ENCODE measurements at places on chromosomes 3 and 15.

- no peak for DNase-seq
These were observed 11.4 kb downstream of the ZIC1 start for GRCh38 chr3:147420353-147421183.

GRCh38 chr15:99440029-99440428 lies 125.8 kb upstream of the MEF2A start:
- no peak for DNase-seq

- DNase-seq: no peak
These were observed 236.3 kb downstream of the CNTN4 start for GRCh38 chr3:2334921-2335320.

- no peak for DNase-seq
These were observed 635.1 kb upstream of the MDFIC2 start for GRCh38 chr3:70947579-70947978.

GRCh38 chr15:31824024-31824423 lies 206.3 kb upstream of the CHRNA7 start:
- no peak for DNase-seq

GRCh38 chr3:99783011-99783573 lies 34.6 kb upstream of the CMSS1 start:
- DNase-seq: no peak

DNA sequence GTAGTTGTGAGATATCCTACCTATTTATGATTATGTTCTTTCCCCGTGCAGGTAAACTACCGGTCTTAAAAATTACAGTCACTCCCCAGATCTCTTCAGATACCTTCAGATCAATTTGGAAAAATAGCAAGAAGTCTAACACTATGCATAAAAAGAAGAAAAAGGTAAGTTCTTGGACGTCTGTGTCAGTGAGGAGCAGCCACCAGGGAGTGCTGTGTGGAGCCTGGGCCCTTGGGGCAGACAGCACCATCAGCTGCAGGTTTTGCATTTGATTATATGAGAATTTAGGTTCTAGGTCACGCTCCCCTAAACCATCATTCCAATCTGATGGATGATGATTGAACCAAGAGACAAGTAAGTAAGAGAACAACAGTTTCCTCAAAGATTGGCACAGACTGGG lies 8.9 kb upstream of the RNF7 start:
- DNase-seq: no peak

DNA sequence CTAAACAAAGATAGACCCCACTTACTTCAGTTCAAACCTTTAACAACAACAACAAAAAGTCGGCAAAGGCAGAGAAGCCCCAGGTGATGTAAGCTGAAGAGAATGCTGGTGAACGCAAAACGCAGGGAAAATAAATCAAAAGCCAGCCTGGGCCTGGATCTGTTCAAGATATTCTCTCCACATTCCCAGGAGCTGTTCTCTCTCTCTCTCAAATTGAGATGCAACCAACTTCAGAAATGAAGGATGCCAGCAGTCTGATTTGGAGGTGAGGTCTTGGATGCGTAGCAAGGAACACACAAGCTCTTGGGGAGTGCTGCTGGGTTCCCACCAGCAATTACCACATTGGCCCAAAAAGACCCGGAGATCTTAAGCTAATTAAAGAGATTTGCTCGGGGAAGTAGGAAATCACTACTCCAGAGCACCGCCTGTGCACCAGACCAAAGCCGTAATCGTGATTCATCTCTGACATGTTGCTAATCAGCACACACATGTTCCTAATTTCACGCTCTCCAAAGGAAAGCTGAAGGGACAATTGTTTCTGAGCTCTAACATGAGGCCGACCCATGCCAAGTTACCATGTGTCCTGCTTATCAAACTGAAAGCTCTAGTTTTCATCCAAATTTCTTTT lies 37.1 kb downstream of the IL17RD start:
- DNase-seq: peak; percentile 72

GRCh38 chr15:53360881-53361280 lies 398.6 kb downstream of the WDR72 start:
- no peak for DNase-seq

DNA sequence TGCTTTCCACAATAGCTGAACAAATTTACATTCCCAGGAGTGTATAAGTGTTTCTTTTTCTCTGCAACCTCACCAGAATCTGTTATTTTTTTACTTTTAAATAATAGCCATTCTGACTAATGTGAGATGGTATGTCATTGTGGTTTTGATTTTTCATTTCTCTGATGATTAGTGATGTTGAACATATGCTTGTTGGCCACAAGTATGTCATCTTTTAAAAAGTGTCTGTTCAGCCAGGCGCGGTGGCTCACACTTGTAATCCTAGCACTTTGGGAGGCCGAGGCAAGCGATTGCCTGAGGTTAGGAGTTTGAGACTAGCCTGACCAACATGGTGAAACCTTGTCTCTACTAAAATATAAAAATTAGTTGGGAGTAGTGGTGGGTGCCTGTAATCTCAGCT lies 619.3 kb downstream of the SI start:
- DNase-seq: no peak

DNA sequence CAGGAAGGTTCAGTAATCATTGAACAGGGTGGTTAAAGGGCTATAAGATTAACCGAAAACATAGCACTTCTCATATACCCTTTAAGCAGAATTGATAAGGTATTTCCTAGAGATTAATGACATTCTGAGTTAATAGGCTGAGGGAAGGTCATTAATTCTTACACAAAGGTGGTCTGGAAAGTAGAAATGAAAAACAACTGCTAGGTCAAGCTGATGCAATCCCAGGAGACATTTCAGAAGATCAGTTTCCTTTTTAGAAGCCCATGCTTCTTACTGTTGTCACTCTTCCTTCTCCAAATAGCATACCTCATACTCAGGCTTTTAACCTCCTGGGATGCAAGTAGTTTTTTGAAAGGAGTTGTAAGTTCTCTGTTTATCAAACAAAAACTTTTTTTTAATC lies 8.8 kb downstream of the FILIP1L start:
- no peak for DNase-seq

DNA sequence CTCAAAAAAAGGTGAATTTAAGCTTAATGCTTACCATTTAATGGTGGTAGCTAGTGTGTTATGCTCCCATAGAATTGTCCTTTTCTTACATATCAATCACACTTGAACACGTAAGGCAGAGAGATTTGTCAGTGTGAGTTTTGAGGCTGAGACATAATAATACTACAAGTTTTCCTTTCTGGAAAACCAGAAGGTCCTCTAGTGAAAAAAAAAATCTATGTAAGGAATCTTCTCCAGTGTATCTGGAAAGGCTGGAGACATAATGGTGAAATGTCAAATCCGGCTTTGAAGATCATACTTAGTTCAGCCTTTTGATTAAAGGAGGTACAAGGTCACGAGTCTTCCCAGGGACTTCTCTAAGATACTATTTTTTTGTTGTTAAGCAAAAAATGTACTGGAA lies 3.4 kb downstream of the TSC22D2 start:
- peak; percentile 29 for DNase-seq

DNA sequence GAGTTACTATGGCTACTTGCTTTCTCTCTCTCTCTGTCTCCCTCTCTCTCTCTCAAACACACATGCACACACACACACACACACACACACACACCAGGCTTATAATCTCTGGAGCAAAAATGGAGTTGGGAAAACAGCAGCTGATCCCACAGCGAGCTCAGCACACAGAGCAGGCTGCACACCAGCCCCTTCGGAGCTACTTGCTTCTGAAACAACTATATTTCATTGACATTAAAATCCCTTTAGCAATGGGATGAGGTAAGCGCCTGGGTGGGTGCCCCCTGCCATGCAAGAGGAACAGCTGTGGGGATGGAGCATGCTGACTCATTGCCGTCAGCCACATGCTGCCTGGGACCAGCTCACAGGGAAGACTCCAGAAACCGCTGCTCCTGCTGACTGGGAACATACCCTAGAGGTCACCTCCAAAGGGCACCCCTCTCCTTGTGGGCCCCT lies 45.7 kb downstream of the B3GNT5 start:
- DNase-seq: peak; percentile 92

GRCh38 chr3:67301556-67301955 lies 303.4 kb downstream of the KBTBD8 start:
- DNase-seq: no peak

DNA sequence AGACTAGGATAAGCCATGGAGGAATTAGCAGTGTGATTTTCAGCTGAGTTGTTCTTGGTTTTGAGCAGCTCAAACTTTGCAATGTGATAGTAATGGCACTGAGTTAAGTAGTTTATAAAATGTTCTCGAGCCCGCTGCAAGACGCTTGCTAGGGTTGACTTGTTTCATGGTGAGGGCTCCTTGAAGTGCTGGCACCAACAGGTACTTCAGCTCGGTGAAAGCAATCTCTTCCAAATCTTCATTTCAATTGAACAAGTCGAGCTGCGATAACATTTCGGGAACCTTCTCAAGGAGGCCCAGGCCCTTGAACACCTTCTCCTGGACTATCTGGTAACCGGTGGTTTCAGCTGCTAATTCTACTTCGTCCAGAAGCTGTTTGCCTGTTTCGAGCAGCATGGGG lies 50.8 kb upstream of the DYNC1LI1 start:
- no peak for DNase-seq

DNA sequence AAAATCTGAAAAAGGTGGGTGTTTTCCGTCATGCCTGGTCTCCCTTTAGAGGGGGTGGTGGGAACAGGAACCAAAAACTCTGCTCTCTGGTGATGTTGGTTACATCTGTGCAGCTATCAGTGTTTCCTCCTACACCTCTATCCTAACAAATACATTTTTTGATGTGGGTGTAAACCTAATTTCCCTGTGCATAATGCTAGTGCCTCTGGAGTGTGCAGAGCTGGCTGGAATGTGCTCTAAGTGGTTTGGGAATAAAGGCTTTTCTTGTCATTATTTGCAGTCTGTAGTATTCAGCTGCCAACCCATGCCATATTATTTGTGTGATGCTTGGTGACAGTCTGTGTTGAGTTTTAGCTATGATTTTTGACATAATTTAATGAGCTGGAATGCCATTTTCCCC lies 547.6 kb downstream of the NLGN1 start:
- DNase-seq: no peak

- DNase-seq: no peak
These were observed 34.1 kb downstream of the MASP1 start for GRCh38 chr3:187257471-187257870.

- peak; percentile 23 for DNase-seq
These were observed 70.4 kb downstream of the LSM3 start for GRCh38 chr3:14248849-14249523.

- peak; percentile 88 for DNase-seq
These were observed 2.9 kb upstream of the USP3 start for GRCh38 chr15:63501256-63502089.

All from umbilical cord (tissue), 2 donors.